Coronary artery (tissue), 2 donors: ENCODE measurements at places on chromosomes 13 and 19.

- DNase-seq = no peak
Observed at GRCh38 chr13:114054264-114054663, 78.2 kb downstream of the RASA3 start.

DNA sequence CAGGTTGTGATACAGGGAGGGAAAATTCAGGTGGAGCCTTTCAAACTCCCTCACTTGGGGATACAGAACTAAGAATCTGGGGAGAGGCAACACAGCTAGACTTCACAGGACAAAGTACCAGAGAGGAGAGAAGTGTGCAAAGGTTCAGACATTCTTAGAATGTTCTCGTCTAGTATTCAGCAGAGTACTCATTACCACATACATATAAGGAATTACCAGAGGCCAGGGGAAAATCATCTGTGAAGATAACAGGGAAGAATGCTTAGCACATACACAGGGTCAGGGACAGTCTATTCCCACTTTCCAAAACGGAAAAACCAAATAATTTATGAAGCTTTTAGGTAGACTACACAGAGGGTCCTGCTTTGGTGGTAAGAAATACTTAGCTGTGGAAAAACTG, 58.1 kb downstream of the TRPC4 start:
- no peak for DNase-seq

DNA sequence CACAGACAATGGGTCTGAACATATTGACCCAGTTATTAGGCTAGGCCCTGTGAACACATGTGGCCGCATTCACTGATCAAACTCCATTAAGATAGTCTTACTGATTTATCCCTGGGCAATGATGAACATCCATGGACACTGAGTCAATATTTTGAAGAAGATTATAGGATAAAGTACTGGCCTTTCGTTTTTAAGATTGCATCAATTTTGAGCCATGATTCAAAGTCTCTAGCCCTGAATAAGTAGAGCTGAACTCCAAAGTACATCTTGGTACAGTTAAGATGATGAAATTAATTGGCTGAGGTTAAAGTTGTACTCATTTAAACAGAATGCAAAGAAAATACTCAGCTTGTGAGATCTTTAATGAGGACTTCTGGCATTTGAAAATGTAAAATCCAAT, 1581.9 kb downstream of the EFNB2 start:
- DNase-seq = no peak

GRCh38 chr19:42942187-42942789, 5.3 kb upstream of the PSG7 start:
- DNase-seq = no peak

GRCh38 chr19:33464010-33464732, 57.4 kb downstream of the PEPD start:
- peak; percentile 46 for DNase-seq

GRCh38 chr13:26678330-26678729, 82.3 kb downstream of the GPR12 start:
- DNase-seq = no peak

DNA sequence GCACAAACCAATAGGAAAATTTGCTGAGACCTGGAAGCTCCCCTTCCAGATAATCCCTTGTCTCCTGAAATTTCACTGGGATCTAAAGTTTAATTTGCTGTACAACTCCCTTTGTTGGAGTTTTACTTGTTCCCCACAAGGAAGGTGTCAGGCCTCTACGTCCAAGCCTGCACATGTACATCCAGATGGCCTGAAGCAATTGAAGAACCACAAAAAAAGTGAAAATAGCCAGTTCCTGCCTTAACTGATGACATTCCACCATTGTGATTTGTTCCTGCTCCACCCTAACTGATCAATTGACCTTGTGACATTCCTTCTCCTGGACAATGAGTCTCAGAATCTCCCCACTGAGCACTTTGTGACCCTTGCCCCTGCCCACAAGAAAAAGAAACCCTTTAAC, 716.0 kb upstream of the PCDH20 start:
- no peak for DNase-seq

DNA sequence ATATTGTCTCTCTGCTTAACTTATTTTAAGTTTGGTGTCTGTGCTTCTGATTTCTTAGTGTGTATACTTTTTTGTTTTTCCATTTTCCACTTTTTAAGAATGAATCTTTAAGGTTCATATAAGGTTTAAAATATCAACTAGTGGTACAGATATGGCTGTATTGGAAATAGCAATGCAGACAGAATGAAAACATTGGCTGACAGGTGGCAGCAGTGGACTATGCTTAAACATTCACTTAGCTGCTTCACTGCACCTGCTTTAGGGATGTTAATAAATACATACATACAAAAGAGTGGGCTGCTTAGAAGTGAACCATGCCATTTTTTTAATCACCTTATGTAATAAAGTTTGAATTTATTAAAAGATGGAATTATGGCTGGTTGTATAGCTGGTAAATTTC, 27.3 kb downstream of the TM9SF2 start:
- no peak for DNase-seq

DNA sequence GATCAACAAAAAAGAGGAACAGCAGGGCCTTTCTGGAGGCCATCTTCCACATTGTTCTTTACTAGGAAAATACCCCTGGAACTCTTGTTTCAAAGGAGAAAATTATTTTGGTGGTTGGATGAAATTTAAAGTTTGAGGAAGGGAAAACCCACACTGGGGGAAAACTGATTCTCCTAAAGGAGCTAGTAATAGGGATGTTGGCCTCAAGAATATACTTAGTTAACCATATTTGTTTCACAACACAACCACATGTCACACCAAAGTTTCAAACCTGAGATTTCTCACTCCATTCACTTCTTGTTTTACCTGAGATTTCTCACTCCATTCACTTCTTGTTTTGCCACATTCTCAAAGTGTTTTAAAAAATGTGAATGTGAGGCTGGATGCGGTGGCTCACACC, 2.8 kb upstream of the EPSTI1 start:
- DNase-seq = no peak

- DNase-seq = no peak
Observed at GRCh38 chr13:51881296-51881695, 19.5 kb downstream of the CCDC70 start.

DNA sequence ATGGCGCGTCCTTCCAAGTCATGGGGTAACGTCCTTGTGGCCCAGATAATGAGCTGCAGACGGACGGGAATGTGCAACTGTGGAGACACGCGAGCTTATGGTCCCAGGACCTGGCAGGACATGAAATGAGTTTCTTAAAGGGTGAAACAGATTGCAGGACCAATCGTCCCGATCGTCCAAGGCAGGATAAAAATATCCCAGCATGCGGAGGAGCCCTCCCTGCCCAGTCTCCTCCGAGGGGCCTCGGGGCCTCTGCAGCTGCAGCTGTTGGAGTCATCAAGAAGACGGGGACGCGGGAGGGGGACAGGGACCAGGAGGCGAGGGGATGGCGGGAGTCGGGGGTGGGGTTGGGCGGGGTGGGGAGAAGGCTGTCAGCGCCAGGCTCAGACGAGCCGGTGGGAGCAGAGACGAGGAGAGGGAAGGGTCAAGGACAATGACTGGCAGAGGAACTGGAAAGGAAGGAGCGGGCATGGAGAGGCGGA, 14.4 kb upstream of the GARIN5A start:
- no peak for DNase-seq

DNA sequence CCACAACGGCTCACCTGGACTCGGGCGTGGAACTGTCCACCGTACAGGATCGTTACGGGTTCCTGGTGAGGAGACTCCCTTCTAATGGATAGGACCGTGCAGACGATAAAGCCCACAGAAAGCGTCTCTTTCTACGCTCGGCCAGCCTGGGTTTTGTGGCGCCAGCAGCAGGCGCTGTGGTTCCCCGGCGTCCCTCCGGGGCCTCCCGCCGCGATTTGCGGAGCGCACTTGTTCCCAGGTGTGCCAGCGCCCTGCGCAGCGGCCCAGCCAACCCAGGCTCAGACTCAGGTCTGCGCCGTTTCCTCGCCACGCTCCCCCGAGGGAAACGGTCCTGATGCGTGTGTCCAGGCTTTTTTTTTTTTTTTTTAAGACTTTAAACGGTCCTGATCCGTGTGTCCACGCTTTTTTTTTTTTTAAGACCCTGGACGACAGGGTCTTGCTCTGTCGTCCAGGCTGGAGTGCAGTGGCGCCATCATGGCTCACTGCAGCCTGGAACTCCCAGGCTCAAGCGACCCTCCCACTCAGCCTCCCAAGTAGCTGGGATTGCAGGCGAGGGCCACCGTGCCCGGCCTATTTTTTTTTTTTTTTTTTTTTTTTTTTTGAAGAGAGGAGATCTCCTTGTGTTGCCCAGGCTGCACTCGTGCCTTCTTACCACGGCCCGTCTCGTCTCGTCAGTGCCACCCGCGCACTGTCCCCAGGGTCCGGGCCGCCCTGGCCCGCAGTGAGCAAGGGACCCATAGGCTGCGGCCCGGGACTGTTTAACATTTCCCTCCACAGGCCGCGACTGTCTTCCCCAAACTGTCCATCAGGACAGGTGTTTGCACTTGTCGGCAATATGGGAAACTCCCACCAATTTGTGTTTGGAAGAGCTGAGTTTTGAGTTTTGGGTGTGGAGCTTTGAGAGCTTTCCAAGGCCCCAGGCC, 23.8 kb downstream of the GJA3 start:
- DNase-seq = no peak

- DNase-seq = peak; percentile 62
Observed at GRCh38 chr19:19750842-19751790, 18.2 kb upstream of the ZNF14 start.
